ENCODE measurements at places on chromosomes 11 and 22.

DNA sequence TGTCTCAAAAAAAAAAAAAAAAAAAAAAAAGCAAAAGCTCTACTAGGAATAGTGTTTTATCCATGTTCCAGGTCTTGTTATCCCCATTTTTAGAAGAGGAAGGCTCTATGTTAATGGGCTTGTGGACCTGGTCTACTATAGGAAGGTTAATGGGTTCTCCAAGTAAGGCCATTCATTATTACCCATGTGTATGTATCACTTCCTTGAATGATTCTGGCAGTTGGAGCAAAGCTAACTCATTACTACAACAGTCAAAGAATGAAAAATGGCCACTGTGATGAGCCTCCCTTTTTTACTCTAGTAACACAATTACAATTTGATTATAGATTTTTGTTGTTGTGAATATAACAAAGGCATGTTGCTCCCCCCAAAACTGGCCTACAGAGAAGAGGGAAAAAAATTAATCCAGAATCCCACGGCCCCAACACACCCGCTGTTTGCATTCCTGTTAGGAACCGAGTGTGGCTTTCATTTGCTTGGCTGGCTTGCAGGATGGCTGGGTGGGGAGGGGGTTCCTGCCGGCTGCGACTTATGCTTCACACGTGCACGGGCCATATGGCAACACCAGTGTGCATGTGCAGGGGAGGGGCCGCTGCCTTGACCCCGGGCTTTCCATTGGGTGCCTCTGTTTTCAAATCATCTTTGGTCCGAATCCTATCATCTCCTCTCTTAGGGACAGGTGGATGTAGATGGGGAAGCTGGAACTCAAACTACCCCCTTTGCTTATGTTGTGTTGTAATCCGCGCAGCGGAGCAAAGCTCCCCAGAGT is 148.8 kb downstream of the HIPK3 start:
- no peak for DNase-seq

DNA sequence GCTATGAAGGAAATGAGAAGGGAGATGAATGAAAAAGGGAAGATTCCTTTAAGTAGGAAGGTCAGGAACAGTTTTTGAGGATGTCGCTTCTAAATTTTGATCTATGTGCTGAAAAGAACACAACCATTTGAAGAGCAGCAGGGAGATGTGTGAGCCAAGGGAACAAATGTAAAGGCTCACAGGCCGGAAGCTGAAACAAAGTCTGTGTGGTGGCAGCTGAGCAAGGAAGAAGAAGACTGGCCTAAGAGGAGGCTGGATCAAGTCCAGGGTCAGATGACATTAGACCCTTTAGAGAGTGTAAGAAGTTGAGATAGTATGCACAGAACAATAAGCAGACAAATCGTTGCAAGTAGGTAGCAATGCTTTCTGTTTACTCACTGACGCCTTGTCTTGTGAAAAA is 1631.4 kb upstream of the TENM4 start:
- DNase-seq: no peak

GRCh38 chr11:10325277-10326011 is 20.6 kb downstream of the ADM start:
- DNase-seq: no peak

DNA sequence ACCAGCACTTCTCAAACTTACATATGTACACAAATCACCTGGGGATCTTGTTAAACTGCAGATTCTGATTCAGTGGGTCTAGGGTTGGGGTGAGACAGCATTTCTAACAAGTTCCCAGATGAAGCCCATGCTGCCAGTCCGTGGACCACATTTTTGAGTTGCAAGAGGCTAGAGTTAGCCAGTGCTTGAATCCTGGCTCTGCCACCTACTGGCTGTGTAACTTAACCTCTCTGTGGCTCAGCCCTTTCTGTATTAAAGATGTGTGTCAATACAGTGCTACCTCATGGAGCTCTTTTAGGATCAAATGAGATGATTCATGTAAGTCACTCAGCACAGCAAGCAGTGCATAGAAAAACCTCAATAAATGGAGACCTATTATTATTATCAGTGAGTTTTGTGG is 90.2 kb upstream of the ISX start:
- no peak for DNase-seq

- DNase-seq: peak; percentile 55
Observed at GRCh38 chr22:37627545-37627944, 11.9 kb upstream of the SH3BP1 start.

GRCh38 chr22:41699264-41700107 is at the start of gene MEI1:
Gene MEI1 (plus strand): TSS chr22:41699503. CDS start chr22:41699539, 36 bp downstream.
- peak; percentile 35 for DNase-seq

DNA sequence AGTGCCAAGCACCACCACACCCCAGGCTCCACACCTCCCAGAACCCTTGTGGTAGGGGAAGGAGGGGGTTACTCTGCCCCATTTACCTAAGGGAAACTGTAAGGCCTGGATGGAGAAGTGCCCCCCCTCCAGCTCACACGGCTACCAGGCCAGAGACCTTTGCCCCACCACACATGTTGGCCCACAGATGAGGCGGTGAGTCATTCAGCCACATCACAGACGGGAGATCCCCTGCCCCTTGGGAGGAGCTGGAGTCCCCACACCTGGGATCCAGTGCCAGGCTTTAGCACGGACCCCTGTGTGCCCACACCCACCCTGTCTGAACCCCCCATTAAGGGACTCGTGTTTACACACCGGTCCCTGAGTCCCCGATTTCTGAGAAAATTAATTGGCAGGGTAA is 24.9 kb downstream of the CDKN1C start:
- DNase-seq: no peak

- DNase-seq: no peak
Observed at GRCh38 chr11:68743539-68743938, 7.8 kb downstream of the TESMIN start.

DNA sequence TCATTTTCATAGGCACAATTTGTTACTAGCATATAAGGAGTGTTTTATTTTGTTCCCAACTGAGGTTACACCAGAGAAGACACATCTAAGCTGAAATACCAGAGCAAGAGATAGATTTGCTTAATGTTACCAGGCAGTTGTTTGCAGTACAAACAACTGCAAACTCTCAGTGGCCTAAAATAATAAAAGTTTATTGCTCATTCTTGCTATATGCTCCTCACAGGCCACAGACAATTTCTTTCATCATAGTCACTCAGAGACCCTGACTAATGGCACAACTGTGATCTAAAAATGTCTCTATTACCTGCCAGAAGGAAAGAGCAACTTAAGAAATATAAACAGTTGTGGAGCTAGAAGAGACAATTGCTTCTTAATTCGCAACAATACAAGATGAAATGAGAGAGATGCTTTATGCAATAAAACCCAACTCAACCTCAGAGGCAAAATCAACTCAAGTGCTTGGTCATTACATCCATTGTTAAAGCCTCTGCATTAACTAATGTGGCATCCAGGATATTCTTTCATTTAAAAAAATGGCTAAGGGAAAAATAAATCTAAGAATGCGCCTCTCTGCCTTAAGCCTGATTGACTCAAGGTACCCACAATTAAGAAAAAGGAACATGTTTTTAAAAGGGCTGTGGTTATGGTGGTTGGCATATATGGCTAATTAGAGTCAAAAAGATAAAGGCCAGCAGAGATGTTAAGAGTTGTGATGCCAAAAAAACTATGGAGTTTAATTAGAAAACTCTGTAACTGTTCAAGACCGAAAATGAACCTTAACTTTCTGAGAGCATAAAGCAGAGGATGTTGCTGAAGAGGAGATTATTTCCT is 103.7 kb downstream of the CD44 start:
- DNase-seq: no peak

GRCh38 chr11:67056267-67057204 is at the start of gene RHOD:
Gene RHOD (plus strand): TSS chr11:67056847. CDS start chr11:67056903, 56 bp downstream.
- peak; percentile 64 for DNase-seq

GRCh38 chr22:19177164-19178064 is 1.1 kb downstream of the SLC25A1 start:
- no peak for DNase-seq

DNA sequence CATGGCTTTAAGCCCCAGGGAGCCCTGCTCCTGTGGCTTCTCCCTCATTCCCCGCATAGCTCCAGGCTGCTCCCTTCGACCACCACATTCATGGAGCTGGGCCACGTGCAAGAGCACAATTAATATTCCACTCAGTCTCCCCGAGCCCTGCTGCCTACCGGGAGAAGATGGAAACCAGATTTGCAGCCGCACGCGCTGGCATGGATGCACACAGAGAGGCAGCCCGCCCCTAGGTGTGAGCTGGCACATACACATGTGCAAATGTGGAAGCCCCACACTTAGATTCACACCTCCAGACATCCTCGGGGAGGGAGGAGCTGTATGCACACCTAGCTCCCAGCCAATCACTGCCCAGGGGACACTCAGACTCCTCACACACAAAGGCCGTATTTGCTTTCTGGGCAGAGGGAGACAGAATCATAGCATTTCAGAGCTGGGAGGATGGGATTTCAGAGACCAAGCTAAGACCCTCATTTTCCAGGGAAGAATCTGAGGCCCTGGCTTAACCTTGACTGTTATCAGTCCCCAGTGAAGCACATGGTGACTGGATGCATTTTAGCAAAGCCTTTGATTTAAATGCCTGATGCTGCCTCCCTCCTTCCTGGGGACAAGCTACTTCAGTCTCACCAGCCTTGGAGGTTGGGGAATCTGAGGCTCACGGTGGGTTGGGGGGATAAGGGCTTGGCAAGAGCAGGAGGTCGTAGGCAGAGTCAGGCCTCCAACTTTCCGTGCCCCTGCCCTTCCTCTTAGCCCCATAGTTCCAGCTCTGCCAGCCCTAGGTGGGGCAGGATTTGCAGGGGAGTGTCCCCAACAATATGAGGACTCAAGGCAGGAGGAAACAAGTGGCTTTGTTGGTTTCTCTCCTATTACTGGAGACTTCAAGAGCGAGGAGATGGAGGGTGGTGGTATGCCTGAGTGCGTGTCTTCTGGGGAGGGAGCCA is 5.3 kb upstream of the CREB3L1 start:
- no peak for DNase-seq

DNA sequence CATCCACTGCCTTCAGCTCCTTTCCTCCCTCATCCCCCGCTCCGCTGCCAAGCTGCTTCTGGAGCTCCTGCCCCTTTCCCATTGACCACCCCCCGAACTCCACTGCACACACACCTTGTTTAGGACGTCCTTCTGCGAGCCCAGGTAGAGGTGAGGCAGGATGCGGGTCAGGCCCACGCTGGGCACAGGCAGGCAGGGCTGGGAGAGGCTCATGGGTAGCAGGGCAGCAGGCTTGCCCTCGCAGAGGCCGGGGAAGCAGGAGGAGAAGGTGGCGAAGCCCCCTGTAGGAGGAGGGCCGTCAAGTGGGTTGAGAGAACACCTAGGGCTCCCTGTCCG is 13.3 kb downstream of the DUSP8 start:
- no peak for DNase-seq
